Stimulated activated CD4-positive, alpha-beta T cell treated with anti-CD3 and anti-CD28 coated beads, Interleukin-1b, Interleukin-23, amount 100 ng/mL, for 1 hour (primary cell): ENCODE measurements at places on chromosomes 5 and 9.

DNA sequence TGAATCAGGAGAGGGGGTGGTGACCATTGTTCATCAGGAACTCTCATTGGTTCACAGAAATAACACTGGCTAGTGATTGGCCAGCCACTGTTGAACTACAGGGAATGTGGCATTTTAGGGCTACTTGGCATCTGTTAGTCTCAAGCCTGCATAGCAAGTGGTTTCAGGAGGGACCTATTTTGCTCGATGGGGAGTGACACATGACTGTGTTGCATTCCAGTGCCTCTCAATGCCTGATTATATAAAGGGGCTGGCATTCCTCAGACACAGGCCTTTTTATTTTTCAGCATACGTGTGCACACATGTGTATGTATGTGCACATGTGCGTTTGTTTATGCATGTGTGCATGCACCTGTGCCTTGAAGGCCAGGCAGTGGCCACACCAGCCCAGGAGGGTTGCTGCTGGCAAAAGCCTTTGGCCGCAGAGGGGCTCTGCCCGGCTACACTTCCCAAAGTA, 23.2 kb downstream of the FGD3 start:
- DNase-seq = no peak

DNA sequence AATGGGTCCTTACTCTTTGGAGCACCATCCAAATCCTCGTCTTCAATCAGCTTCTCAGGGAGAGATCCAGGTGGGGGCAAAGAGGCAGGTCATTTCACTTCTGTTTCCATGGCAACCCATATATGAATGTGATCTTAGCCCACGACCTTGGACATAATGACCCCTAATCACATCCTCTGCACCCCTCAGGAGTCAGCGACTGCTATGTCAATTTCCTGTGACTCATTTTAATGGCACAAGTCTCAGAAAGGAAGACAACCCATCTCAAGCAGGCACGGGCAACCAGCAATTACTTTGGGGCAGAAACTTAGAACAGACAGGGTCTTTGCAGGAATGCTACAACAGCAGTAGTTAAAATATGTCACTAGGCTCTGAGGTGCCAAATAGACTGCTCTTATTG, 591.2 kb downstream of the TLR4 start:
- no peak for DNase-seq

GRCh38 chr5:150255659-150256409, 33.7 kb downstream of the CAMK2A start:
- no peak for DNase-seq

DNA sequence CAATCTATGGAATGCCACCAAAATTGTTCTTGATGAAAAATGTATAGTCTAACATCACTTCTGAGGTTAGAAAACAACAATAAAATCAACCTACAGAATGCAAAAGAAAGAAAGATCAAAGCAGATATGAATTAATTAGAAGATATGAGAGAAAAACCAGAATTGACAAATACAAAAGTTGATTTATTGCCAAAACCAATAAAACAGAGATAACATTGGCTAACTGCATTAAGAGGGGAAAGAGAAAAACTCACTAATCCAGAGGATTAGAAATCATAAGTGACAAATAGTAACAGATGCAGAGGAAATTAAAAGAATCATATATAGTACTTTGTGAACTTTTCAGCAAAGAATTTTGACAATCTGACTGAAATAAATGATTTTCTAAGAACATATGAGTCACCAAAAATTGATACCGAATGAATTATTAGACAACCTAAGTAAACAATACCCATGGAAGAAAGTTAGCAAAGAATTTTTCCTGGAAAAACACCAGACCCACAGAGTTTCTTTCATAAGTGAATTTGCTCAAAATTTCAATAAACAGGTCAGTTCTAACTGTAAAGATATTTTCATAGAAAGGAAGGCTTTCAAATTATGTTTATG, 167.7 kb downstream of the AOPEP start:
- DNase-seq = no peak

GRCh38 chr9:2387166-2387565, 234.4 kb upstream of the VLDLR start:
- no peak for DNase-seq

GRCh38 chr5:124262470-124262869, 484.0 kb downstream of the ZNF608 start:
- no peak for DNase-seq

DNA sequence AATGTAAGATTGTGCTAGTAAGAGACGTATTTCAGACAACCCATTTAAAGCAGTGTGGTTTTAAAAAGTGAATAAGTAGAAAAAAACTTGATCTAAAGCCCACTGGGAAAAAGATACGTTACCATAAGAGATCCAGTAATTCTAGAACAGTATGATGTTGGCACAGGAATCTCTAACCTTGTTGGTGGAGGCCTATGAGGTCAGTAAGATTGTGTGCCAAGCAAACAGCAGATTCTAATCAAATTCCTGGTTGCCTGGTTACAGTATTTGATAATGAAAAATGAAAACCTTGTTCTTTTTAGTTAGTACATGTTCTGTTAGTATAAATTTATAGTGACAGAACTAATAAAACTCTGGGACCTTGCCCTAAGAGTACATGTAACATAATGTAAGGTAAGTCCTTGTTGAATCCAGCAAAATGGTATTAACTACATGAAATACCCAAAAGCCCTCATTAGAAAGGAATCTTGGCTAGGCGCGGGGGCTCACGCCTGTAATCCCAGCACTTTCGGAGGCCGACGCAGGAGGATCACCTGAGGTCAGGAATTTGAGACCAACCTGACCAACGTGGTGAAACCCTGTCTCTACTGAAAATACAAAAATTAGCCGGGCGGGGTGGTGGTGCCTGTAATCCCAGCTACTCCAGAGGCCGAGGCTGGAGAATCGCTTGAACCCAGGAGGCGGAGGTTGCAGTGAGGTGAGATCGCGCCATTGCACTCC, 33.2 kb upstream of the DMXL1 start:
- DNase-seq = no peak

DNA sequence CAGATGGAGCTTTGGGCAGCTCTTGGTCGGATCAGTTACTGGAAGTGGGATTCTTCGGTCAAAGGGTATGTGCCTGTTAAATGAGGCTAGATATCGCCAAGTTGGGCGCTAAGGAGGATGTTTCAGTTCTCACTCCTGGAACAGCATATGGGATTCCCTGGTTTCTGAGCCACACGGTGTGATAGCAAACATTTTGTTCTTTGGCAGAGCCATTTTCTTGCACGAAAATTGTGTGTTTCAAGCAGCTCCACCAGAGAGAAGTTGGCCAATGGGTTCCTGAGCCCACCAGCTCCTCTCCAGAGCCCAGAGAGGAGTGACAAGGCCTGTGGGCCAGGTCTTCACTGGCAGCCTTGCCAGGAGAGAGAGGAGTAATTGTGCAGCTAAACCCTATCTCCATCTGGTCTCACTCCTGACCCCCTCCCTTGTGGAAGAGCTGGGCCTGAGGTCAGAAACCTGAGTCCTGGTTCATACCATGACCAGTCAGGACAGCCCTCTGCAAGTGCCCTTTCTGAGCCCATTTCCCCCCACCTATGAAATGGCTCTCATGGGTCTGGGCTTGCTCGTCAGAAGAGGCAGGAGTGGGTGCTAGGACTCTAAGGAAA, 10.7 kb upstream of the SLC6A7 start:
- DNase-seq = no peak

GRCh38 chr5:6108540-6108848, 269.9 kb downstream of the MED10 start:
- DNase-seq = no peak

DNA sequence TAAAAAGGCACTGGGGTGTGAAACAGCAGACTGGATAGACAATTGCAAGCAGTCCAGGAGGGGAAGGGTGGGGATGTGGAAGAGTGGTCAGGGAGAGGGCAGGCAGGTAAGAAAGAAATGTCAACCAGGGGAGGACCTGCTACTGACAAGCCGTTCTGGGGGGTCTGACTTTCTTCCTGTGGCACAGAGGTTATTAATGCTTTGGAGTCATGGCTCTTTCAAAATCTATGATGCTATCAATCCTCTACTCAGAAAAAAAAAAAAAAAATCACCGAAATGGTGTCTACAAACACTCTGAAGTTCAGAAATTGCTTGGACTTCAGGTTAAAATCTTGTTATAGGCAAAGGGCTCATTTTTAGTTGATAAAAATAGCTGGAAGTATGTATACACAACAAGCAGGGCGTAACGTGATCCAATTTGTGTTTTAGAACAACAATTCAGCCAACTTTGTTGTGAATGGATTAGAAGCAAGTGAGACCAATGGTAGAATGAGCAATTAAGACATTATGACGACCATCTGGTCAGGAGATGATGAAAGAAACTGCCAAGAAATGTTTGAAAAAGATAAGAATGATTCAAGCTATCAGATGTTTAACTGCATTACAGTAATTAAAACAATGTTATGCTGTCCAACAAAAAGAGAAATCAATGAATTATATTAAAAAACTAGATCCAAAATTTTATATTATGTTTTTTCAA, 255.2 kb downstream of the DEPDC1B start:
- DNase-seq = no peak

DNA sequence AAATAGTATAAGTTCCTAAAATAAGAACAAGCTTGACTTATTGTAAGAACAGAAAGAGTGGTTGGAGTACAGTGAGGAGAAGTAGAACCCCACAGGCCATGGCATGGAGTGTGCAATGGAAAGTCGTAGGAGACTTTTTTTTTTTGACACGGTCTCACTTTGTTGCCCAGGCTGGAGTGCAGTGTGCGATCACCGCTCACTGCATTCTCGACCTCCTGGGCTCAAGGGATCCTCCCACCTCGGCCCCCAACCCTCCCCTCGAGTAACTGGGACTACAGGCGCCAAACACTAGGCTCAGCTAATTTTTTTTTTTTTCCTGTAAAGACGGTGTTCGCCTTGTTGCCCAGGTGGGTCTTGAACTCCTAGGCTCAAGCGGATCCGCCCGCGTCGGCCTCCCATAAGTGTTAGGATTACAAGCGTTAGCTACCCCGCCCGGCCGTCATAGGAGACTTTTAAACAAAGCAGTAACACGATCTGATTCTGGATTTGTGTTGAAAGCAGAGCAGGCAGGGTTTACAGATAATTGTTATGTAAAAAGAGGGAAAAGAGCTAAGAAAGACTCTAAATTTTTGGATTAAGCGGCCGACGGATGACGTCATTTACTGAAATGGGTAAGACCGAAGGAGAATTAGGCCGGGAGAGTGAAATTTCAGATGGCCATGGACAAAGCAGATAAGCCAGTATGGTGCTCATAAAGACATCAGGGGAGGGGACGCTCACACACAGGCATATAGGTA, 752 bp downstream of the TSTD2 start:
- no peak for DNase-seq

- DNase-seq = no peak
Measured at GRCh38 chr9:91374939-91375338, 13.2 kb upstream of the AUH start.

- no peak for DNase-seq
Measured at GRCh38 chr9:98555651-98556465, 152.9 kb downstream of the GABBR2 start.

GRCh38 chr9:98413084-98413483, 157.6 kb upstream of the TBC1D2 start:
- no peak for DNase-seq

DNA sequence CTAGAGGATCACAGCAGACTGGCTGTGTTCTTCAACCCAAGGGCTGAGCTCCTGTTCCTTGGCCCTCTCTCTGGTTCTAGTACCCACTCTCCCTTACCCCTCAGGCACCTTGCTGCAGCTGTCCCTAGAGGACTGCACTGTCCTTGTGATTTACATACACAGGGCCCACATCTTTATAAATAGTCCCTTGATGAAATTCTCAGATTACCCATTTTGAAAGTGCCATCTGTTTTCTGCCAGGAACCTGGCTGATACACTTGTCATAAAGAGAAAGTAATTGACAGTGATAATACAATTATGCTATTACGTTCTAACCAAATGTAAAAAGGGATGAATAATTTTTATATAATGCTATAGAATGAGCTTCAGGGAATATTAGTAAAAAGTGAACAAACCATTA, 16.5 kb upstream of the SPARC start:
- no peak for DNase-seq

DNA sequence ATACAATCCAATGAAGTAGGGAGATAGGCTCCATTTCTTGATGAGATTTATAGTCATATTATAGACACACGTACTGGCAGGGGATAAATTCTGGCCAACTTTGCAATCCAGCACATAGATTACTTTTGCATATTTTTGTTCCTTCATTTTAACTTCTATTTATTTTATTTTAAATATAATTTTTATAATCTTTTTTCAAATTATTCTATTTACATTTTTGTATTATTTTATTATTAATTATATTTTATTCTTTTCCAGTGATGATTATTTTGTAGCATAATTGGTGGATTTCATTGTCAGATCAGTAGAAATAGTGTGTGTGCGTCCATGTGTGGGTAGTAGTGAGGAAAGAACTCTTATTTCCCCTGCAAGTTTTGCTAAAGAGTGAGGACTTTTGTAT, 980.1 kb upstream of the TYRP1 start:
- no peak for DNase-seq

GRCh38 chr9:93127395-93127911, 6.6 kb downstream of the NINJ1 start:
- no peak for DNase-seq

DNA sequence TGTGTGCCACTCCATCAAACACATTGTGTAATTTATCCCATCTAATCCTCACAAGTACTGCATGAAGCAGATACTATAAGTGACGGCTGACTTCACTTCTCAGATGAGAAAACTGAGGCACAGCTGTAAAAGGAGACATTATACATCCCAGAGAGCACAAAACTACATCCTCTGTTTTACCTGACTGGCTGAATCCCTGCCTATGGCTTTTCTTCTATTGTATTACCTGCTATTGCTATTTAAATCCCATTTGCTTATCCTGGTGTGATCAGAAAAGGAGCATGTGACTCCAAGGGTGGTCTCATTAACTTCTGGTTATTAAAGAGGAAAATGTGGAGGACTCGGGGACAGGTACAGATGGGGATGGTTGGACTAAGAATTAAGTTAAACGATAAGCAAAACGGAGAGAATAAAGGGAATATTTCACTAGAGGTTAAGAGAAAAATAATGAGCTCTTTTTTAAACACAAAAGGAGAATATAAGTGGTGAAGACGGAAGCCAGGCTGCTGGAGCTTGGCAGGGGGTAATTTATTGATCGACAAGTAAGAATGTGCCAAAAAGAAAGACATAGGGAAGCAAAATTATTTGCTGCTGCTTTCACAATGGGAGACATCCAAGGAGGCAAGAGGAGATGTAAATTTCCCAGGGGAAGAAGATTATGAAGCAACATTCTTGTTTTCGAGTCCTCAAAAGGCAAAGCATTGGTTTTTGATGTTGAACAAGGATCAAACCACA, 155.7 kb upstream of the GPR151 start:
- DNase-seq = no peak

GRCh38 chr9:129283705-129284606, 105.9 kb upstream of the IER5L start:
- no peak for DNase-seq

GRCh38 chr5:73213566-73213998, 40.6 kb downstream of the TMEM174 start:
- no peak for DNase-seq
